ENCODE measurements at places on chromosomes 5 and 9.

- DNase-seq, result no peak
These were observed 95.1 kb downstream of the HRH2 start for GRCh38 chr5:175752826-175753535.

GRCh38 chr9:18060269-18060934 is 413.6 kb upstream of the ADAMTSL1 start:
- DNase-seq, result no peak

DNA sequence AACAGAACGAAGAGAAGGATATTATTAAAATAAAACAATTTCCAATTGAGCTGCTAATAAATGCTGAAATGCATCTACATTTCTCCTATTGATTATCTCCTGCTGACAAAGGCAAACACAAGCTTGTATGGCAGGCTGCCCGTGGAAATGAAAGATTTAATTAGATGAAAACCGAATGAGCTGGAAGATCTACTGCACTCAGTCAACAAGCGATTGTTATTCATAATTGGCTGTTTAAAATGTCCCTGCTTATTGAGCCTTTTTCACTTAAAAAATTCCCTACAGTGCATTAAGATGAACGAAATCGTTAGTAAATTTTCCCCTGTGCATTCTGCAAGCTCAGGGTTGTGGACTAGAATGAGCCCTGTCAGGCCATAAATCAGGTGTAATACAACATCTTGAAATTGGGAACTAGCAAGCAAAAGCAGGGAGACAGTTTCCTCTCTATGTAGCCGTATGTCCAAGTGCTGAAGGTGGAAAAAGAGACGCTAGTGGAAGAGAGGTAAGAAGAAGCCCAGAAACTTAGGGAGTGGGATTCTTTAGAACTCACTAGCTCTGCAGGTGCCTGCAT is 28.5 kb upstream of the KIF4B start:
- DNase-seq, result no peak

GRCh38 chr5:68449380-68449779 is 233.8 kb downstream of the PIK3R1 start:
- no peak for DNase-seq

DNA sequence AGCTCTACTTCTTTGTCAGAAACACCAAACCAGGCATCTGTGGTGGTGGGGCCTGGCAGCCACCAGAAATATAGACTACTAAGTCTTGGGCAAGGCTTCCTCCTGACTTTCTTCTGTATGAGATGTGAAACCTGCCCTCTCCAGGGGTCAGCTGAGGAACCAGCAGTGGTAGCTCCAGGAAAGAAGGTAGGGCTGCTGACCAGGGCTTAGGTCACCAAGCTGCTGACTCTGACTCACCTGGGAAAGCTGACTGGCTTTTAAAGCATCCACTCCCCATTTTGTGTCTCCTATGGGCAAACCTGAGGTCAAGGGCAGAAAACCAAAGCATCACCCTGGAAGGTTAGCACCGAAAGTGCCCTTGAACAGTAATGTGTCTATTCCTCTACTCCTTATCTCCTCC is 10.4 kb upstream of the SH3TC2 start:
- no peak for DNase-seq

DNA sequence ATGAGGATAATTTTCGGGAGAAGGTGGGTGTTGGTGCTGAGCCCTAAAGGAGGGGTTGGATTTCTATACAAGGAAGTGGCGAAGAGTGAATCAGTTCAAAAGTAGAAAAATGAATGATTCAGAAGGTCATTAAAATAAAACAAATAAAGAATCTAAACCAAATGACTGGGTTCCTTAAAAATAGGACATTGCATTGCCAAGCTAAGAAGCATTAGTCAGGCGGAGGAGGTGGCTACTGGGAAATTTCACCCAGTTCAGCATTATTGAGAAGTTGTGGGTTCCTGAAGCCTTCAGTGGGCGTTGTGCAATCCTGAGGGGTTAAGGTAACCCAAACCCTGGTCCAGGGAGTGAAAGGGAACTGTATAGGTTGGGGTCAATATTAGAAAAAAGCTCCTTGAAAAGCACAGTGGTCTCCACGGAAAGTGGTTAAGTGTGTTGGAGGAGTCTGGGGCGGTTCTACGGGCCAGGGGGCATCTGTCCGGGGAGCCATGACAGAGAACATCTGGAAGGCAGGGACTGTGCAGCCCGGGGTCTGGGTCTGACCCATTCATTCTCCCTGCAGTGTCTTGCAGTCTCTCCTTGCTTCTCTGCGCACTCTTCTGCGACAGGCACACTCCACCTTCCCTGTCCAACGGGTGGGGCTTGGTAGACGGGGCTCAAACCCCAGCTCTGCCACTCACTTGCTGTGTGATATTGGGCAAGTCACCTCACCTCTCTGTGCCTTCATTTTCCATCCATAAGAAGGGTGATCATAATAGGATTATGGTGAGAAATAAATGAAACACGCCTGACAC is 27.6 kb upstream of the DUSP1 start:
- no peak for DNase-seq

GRCh38 chr9:12224449-12224848 is 468.7 kb upstream of the TYRP1 start:
- peak; percentile 2 for DNase-seq

GRCh38 chr9:3088219-3088618 is 244.3 kb upstream of the PUM3 start:
- peak; percentile 10 for DNase-seq

DNA sequence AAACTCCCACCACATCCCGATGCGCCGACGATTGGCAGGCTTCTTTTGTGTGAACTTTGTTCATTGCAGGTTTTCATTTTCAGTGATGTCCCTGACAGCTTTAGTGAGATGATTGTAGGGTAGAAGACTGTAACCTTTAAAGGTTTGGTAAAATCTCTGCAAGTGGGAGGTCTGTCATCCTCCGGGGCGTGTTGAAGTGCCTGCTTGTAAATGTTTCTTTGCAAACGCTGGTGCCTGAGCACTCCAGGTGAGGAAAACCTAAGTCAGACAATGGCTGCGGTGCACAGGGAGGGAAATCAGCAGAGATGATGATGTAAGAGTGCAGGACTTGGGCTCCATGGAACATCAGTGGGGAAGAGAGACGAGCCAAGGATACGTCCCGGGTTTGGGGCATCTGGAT is 228.1 kb downstream of the DRD1 start:
- DNase-seq, result no peak

DNA sequence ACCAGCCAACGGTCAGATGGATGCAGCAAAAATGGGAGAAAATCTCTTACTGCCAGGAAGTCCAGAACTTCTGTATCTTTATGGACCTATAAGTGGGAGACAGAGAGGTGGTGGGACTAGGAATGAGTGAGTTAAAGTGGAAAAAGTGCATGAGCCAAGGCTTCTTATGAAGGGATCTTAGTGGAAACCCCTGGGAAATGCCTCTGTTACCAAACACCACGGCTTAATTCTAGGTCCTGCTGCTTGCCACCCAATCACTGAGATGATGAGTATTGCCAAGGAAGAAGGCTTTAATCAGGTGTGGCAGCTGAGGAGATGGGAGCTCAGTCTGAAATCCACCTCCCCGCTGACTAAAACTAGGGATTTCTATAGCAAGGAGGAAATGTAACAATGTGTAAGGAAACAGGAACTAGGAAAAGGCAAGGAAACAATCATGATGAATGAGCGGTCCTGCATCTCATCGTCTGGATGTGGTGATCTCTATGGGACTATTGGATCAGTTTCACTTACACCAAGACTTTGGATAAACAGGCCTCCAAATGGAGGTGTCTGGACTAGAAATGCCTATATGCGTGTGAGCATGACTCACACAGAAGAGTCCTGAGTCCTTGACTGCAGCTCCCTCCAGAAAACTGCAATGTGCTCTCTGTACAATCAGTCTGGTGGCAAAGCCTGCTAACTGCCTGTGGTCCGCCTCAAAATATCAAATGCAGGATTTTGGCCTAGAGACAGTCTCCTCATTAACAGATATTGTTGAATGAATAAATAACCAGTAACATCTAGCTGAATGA is 98.2 kb upstream of the PRR16 start:
- DNase-seq, result no peak

DNA sequence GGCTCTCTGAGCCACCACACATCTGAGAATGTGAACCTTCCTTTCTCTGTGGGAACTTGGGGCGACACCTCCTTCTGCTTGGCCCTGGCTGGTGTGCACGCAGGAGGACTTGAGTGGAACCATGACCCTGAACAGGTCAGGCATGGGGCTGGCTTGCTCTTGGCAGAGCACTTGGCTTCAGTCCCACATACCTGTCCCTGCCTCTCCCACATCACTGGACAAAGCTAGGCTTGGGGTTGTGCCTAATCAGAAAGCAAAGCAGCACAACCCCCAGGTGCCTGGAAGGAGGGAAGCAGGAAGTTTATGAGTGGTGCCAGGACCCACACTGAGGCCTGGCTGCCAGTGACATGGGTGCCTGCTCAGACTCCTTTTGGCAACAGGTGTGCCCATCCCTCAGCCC is 13.2 kb downstream of the GADD45G start:
- DNase-seq, result no peak

- no peak for DNase-seq
These were observed 715.5 kb downstream of the TLR4 start for GRCh38 chr9:118419676-118420075.

Measured in NCI-H526 (cell line).